ENCODE measurements at places on chromosomes 16 and 17.

DNA sequence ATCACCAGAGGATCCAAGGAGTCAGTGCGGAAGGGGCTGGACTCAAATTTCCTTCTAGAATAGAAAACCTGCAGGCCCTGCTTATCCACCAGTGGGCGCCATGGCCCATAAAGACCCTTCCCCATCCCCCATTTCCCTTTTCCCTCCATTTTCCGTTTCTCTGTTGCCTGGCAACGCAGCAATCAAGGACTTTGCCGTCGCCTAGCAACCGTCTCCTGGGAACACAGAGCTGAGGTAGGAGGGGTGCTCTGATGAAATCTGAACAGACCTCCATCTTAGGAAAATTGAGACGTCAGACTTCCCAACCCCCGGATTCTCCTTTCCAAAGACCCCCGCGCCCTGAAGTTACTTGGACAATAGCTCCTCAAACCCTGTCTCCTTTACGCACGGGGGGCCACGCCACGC is 5.7 kb downstream of the DLG4 start:
- DNase-seq = peak; percentile 86

DNA sequence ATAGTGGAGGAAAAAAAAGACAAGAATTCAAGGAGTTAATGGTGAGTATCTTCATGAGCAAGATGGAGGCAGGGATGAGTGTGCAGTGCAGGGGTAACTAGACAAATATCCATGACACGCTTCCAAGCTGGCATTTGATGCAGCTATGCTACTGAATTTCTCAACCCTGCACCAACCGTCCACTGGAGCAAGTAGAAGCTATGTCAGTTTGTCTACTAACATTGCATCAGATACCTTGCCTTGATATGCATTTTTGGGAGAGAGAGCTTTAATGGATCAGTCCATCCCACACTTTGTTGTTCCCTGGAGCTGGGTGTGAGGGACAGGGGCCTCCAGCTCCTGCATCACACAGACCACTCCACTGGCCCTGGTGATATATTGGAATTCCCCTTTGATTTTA is 16.4 kb downstream of the CCL11 start:
- DNase-seq = no peak

DNA sequence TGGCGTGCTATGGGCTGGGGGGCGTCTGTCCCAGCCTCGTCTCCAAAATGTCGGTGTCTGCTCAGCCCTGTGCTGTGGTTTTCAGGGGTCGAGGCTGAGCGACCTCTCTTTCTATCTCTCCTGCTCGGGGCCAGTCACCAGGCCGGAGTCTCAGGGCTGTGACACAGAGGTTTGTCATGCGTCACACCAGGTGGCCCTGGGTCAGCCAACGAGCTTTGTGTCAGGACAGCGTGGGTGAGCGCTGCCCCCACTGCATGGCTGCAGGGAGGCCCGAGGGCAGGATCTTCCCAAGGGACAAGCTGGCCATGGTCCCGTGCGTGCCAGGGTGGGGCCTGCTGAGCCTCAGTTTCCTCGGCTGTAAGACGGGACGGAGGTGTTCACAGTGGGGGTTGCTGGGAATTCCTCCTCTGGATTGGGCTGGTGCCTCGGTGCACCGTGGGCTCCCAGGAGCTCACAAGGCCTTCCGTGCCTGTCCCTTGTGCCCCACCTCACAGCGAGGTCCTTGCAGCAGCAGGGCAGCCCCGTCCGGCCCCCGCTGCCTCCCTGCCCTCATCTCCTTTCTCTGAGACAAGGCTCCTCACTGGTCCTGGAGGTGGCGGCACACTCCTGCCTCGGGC is 50.5 kb downstream of the CBFA2T3 start:
- DNase-seq = no peak

DNA sequence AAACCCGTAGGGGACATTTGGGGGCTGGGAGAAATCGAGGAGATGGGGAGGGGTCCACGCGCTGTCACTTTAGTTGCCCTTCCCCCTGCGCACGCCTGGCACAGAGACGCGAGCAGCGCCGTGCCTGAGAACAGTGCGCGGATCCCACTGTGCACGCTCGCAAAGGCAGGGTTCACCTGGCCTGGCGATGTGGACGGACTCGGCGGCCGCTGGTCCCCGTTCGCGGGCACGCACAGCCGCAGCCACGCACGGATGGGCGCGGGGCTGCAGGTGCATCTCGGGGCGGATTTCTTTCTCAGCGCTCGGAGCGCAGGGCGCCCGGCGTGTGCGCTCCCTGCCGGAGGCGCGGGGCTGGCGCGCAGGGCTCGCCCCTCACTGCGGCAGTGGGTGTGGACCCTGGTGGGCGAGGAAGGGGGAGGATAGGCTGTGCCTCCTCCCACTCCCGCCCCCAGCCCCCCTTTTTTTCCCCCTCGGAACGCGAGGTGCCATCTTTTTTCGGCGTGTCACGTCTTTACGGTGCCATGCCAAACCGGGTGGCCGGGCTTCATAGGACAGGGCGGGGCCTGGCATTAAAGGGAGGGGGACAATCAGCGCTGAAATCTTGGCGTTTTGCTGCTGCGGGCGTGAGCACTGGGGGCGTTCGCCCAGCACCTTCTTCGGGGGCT is 1.1 kb downstream of the MAPT start:
- DNase-seq = peak; percentile 11

GRCh38 chr17:79146562-79146961 is 71.9 kb downstream of the ENGASE start:
- no peak for DNase-seq

DNA sequence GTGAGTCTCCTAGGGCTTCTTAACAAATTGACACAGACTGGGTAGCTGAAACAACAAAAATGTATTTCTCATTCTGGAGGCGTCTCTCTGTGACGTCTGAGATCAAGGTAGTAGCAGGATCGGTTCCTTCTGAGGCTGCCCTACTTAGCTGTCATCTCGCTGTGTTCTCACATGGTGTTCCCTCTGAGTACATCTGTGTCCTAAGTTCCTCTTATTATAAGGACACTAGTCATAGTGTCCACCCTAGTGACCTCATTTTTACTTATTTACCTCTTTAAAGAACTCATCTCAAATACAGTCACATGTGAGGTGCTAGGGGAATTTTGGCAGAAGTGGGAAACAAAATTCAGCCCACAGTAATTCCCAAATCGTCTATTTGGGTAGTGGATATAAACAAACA is 529.1 kb downstream of the NPIPA7 start:
- no peak for DNase-seq

DNA sequence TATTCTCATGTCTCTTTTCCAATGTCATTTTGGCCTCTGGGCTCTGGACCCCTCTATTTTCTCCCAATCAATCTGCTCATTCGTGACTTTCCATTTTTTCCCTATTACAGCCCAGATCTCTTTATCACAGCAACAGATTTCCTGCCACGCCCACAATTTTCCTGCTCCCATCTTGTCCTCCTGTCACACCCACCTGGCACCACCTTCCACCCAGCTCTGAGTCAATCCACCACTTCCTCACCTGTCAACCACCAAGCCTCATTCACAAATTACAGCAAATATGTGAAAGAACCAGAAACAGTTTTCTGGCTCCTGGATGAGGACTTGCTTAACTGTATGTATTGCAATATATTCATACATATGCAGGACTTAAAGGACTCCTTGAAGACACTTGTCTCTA is 311.3 kb downstream of the GRIN2A start:
- DNase-seq = no peak

- DNase-seq = no peak
Measured at GRCh38 chr16:17223576-17223975, 247.2 kb downstream of the XYLT1 start.

DNA sequence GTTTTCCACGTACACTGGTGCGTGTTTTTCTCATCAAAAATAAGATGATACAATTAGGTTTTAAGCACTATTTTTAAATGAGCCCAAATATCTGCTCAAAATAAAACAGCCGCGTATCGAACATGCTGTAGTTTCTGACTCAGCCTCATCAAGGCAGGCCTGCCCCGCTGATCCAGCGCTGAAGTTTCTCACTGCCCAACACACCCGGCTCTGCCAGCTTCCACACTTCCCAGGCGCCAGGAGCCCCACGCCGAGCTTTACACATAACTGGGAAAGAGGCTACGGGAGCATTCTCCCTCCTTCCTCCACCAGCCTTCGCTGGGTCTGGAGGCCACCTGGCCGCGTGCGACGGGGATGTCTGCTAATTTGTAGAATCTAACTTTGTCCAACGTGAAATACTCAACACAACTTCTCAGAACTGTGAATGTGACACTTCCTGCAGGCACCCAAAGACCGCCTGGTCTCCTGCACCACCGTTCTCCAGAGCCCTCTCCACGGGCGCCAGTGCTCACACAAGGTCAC is 42.1 kb downstream of the MAP1LC3B start:
- DNase-seq = no peak

DNA sequence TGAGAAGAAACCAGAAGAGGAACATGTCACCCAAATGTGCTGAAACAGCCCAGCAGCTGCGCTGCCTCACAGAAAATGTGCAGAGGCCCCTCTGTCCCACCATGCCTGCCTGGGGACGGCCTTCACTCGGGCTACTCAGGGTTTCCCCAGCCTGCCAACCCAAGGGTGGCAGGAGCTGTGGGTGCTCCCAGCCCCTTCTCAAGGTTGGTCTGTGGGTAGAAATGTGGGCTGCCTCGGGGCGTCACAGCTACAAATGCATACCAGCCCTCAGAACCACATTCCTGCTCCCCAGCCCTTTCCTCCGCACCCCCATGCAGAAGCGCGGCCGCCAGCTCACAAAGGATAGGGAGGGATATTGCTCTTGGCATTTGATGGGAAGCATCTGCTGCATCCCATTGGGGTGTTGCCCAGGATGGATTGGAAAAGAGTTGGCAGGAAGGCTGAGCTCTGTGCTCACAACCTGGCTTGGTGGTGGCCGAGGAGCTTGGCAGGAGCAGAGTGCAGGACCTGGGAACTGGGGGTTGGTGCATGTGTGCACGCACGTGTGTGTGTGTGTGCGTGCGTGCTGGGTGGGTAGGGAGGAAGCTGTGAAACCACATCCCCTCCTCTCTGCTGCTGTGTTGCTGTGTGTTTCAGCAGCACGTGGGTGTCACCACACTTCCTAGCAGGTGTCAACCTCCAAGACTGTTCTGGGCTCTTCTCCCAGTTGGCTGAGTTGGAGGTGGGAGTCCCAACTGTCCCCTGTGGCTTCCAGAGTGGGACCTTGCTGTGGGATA is 304.4 kb downstream of the SEC14L1 start:
- peak; percentile 76 for DNase-seq

DNA sequence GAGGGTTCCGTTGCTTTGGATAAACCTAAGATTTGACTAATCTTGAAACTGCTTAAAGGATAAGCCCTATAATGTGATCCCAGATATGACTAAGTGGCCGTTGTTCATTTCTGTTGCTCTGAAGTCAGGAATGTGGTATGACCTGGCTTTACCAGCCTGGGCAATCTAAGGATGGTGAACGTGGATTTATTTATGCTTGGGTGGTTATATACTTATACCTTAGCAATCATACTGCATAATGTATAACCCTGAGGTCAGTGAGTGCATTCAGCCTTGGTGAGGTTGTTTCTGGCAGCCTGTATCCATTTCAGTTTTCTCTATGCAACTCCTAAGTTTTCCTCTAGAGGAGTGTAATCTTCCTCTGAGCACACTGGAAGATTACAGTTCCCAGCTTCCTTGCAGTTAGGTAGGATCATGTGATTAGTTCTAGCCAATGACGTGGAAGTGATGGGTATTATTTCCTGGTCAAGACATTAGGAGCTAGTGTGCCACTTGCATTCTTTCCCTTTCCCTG is 41.9 kb downstream of the FTO start:
- no peak for DNase-seq

DNA sequence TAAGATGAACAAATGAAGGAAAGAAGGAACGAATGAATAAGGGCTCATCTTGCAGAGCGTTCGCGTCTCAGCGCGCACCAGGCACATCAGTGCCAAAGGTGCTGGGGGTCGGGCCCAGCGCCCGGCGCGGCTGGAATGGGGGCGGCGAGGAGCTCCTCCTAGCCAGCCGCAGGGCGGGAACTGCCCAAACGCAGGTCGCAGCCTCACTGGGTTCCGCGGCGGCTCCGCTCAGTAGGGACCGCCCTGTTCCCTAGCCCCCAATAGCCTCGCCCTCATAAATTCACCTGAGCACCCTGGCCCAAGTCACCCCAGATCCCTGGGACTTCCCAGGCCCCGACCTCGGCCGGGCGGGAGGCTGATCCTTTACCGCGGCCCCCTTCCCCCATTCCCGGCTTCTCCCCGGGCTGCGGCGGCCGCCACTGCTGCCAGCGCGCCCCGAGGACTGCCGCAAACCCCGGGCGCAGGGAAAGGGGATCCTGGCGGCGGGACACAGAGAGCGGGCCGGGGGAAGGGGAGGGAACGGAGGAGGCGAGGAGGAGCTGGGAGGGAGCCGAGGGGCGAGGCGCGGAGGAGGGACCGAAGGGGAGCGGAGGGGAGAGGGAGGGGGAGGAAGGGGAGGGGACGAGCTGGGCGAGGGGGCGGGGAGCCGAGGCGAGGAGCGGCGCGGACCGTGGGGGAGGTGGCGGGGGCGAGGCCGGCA is 377 bp upstream of the CRHR1 start:
- no peak for DNase-seq

GRCh38 chr16:56193951-56194726 is 2.9 kb downstream of the GNAO1 start:
- peak; percentile 70 for DNase-seq

DNA sequence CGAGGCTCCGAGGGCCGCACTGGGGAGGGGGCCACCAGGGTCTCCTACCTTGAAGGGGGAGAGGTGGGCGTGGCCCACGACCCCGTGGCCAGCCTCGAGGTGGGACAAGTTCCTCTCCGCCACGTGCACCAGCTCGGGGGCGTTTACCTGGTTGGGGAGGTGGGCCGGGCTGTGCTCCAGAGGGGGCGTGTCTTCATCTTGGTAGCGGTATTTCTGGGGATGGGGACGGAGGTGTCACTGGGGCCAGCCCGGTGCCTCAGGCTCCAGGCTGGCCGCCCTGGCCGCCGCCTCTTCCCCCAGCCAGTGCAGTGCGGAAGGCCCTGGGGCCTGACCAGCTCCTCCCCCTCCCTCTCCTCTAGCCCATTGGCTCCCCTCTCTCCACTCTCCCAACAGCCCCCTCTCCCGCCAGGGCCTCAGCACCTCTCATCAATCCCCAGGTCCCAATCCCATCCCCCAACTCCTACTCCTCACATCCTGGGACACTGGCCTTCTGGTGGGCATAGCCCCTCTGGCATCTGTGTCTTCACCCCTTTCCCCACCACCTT is 11.5 kb downstream of the DLG4 start:
- no peak for DNase-seq
